IgD-negative memory B cell (primary cell): ENCODE measurements at places on chromosomes 6 and 20. TPM values are rescaled to one million over a fixed set of nuclear protein-coding genes. Genes with fewer than 3 reads are reported as not detected.

PRND gene
- 0.06 TPM for polyA plus RNA-seq

ZNF512B gene
- 0.30 TPM for polyA plus RNA-seq

ARFRP1 gene
- polyA plus RNA-seq: 64.3 TPM

COL21A1 gene
- polyA plus RNA-seq: not detected

PLN gene
- 0.10 TPM for polyA plus RNA-seq

CDSN gene
- not detected for polyA plus RNA-seq

HCRTR2 gene
- not detected for polyA plus RNA-seq

SLC4A11 gene
- polyA plus RNA-seq: not detected

NTSR1 gene
- not detected for polyA plus RNA-seq

TMEM14B gene
- 173 TPM for polyA plus RNA-seq

TCP1 gene
- 82.7 TPM for polyA plus RNA-seq

GNAS-AS1 gene
- polyA plus RNA-seq: not detected

COL19A1 gene
- 5.3 TPM for polyA plus RNA-seq

TUBE1 gene
- 11.6 TPM for polyA plus RNA-seq

ADGRG6 gene
- not detected for polyA plus RNA-seq

TAGAP gene
- polyA plus RNA-seq: 157 TPM
